Epithelial cell of proximal tubule (primary cell): ENCODE measurements at places on chromosomes 7 and 10. TPM values are rescaled to one million over a fixed set of nuclear protein-coding genes. Genes with fewer than 3 reads are reported as not detected.

- no peak for DNase-seq
Measured at GRCh38 chr7:3214090-3214413, 87.0 kb upstream of the SDK1 start.

DNA sequence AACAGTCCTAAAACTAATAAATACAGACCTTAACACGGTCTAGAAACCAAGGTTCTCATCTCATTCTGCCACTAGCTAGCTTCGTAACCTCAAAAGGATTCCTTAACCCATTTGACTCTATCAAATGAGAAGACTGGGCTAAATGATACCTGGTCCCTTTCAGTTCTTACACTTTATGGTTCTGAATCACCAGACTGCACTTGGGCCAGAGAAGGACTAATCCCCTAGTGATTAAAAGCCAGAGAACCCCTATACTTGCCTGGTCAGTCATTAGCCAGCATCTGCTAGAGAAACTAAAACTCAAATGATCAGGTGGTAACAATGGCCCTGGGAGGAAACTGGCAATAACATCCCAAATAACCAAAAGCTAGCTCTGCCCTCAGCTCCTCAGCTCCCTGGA lies 16.8 kb downstream of the TMEM243 start:
- DNase-seq: no peak

DNA sequence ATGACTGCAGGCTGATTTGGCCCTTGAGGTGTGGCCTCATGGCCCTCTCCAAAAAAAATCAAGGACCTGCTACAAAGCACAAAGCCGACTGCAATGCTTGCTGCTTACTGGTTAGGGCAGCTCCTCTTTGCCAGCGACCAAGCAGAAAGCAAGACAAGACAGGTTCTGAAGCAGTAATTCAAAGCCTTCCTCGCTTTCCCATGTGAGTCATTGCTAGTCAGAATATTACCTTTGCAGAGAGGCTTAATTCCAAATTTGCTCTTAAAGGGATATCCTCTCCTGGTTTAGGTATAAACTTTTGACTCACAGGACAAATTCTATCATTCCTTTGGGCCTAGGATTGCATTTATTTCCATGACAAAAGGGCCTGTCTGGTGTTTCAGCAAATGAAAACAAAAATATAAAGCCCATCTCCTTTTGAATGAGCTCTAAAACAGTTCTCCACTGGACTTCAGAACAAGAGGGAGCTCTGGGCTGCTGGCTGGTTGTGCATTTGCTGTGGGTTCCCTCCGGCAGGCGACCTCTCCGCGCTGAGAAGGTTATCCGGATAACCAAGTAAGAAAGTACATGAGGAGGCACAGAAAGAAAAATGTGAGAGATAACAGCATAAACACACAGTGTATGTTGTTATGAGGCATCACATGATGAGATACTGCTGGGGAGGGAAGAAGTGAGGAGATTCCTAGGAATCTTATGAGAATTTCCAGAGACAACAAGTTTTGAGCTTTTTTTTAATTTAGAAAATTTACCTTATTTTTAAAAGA lies 90.8 kb downstream of the EGFR start:
- no peak for DNase-seq

GRCh38 chr7:91353848-91354247 lies 89.6 kb downstream of the FZD1 start:
- DNase-seq: no peak

- no peak for DNase-seq
Measured at GRCh38 chr7:108203537-108203936, 73.4 kb upstream of the LAMB4 start.

CYP26A1 gene
- total RNA-seq: not detected in 2 replicates

- DNase-seq: no peak
Measured at GRCh38 chr7:40519009-40519408, 384.2 kb downstream of the SUGCT start.

- no peak for DNase-seq
Measured at GRCh38 chr7:43637114-43637806, 54.4 kb downstream of the STK17A start.

- peak; percentile 95 for DNase-seq
Measured at GRCh38 chr7:28037220-28038010, 143.2 kb downstream of the JAZF1 start.

STYXL1 gene
- 78.0 and 83.6 TPM in 2 replicates for total RNA-seq

PBLD gene
- total RNA-seq: 1.3 and 1.7 TPM in 2 replicates

COL26A1 gene
- total RNA-seq: not detected in 2 replicates

GRCh38 chr7:90458104-90458503 lies 11.3 kb upstream of the PTTG1IP2 start:
- DNase-seq: no peak

DNA sequence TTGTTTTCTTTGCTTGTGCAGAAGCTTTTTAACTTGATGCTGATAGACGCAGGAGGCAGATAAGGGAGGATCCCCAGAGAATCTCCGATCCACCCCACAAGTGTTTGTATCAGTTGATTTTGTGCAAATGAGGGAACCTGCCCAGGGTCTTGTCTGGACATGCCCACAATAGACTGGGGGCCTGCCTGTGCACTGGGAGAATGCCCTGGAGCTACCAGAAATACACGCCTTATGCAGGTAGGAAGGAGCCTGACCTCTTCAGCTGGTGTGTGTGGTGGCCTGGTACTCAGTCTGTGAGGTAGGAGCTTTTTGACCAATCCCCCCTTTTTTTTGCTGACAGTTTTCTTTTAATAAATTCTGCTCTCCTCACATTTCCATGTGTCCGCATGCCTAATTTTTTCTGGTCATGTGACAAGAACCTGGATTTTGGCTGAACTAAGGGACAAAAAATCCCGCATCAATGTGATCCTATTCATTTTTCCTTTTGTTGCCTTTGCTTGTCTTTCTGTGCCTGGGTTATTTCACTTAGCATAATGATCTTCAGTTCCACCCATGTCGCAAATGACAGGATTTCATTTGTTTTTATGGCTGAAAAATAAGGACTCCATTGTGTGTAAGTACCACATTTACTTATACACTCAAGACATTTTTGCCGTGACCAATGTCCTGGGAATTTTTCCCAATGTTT lies 430.6 kb upstream of the NRG3 start:
- no peak for DNase-seq

GRCh38 chr10:13740461-13740860 lies 153.7 kb downstream of the PRPF18 start:
- no peak for DNase-seq

DNA sequence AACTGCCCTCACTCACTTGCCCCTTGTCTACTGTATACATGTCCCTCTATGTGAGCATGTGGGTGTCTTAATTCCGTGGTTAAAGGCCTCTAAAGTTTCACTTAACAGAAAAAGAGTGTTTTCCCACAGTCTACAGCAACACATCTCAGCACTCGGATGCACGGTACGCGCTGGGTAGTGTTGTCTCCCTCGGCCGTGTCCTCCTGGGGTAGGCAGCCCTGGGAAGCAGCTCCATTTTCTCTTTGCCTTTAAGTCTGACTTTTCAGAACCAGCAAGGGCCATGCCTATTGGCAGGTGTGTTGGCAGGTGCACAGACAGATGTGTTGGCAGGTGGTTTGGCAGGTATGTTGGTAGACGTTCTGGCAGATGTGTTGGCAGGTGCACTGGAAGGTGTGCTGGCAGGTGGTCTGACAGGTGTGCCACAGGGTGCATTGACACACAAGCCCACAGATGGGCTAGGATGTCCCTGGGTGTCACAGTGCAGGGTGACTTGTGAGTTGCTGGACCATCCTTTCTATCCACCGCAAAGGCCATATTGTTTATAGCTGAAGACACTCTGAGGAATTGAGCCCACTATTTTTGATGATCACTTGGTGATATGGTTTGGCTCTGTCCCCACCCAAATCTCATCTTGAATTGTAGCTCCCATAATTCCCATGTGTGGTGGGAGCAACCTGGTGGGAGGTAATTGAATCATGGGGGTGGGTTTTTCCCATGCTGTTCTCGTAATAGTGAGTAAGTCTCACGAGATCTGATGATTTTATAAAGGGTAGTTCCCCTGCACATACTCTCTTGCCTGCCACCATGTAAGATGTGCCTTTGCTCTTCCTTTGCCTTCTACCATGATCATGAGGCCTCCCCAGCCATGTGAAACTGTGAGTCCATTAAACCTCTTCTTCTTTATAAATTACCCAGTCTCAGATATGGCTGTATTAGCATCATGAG lies 296.9 kb downstream of the TNS3 start:
- no peak for DNase-seq

- DNase-seq: no peak
Measured at GRCh38 chr7:158731761-158732160, 27.2 kb upstream of the NCAPG2 start.

DNA sequence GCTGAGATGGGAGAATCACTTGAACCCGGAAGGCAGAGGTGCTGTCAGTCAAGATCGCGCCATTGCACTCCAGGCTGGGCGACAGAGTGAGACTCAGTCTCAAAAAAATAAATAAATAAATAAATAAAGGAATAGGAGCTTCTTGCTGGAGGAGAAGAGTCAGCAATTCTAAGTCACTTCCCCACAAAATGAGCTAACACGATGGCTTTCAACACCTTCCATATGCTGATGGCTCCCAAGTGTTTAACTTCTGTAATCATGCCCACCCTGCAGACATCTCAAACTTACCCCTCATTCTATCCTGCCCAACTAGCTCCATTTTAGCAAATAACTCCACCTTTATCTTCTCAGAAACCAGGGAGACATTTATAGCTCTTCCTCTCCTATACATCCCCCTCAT lies 21.2 kb downstream of the PSAP start:
- no peak for DNase-seq

NKX2-3 gene
- not detected in 2 replicates for total RNA-seq

DNA sequence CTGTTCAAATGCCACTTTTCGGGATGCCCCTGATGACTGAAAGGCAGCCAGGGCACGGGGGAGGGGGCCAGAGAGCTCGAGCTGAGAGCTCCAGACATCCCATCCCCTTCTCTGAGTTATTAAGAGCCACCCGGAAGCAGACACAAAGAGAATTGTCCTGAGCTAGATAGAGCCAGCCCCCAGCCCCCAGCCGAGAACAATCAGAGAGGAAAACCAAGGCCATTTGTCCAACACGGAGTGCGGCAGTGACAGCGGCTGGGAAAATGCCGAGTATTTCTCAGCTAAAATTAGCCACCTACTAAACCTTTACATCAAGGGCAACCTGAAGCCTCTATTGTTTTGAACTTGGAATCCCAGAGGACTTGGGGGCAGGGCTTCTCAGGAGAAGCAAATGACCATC lies 51.0 kb downstream of the UNC5B start:
- DNase-seq: no peak

GRCh38 chr7:94412762-94413322 lies 18.1 kb downstream of the COL1A2 start:
- DNase-seq: no peak

PPP1R17 gene
- not detected in 2 replicates for total RNA-seq

KLF14 gene
- total RNA-seq: 0.14 TPM in 1 of 2 replicates, not detected in the other

GRCh38 chr7:98771519-98771918 lies 98.3 kb downstream of the TMEM130 start:
- DNase-seq: no peak

FRG2B gene
- not detected in 2 replicates for total RNA-seq

GRCh38 chr7:140926021-140926817 lies 1.5 kb upstream of the BRAF start:
- no peak for DNase-seq

DNA sequence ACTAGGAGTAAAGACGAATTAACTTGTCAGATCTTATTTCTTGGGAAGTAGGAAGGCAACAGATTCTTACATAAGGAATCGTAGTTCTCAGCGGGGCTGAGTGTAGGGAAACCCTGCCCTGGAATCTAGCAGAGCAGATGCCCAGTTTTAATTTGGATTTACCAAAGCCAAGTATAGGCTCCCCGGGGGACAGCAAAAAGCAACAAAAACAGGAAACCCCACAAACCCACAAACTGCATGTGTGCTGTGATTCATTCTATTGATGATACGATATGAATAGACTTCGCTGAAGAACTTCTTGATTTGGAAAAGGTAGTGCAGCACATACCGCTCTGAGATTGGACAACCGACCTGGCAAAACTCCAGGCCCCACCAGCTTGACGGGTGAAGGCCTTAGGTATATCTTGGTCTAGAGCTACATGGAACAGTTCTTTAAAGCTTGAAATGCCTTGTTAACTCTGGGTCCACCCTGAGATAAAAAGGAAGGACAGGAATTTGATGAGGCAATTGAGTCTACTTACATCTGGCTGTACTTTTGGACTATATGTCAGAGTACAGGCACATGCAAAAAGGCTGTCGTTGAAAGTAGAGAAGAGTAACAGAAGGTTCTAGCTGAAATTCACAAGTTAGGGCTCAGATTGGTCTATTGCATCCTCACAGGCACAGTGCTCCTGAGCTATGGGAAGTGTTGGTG lies 49.1 kb downstream of the STRA8 start:
- no peak for DNase-seq

DNA sequence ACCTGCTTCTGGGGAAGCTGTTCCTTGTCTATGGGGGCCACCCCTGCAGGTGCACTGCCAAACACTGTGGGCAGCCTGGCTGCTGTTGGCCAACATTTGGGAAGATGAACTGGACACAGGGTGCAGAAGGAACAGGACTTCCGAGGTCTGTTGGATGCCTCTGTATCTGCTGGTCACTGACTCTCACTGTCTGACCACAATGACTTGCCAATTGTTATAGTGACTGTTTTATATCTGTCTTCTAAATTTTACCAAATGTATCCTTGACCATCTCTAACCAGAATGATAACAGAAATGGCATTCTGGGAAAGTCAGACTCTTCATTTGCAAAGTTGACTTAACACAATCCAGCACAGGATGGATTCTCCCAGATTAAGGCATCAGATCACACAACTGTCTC lies 214.0 kb upstream of the PRSS58 start:
- no peak for DNase-seq

DNA sequence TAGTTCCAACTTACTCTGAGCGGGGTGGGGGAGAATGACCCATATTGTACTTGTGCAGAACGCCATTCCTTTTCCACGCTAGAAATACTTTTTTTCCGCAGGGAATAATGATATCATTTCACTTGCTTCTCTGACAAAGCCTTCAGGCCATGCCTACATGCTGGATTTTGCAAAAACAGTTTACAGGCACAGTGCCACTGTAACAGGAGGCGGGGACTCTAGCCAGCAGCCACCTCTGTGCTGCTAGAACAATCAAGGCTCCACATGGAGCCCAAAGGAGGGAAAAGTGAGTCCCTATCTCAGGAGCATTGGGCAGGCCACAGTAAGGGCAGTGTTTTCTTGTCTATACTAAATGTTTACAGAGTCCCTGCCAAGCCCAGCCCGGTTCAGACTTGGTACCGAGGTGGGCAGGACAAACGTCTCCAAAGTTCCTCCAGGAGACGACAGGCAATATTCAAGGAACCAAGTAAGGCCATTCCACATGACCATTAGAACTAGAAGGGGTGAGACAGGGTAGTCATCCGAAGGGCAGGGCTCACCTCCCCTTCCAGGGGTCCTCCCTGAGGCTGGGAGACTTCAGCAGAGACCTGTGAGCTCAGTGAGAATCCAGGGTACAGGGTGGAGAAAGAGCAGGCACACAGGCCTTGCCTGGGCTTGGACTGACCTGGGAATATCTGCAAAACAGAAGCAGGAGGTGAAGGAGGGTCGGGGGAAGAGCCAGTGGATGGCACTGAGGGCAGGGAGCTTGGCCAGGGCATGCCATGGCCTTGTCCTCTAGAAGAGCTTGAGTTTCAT lies 90.9 kb upstream of the NPS start:
- DNase-seq: no peak

CCL24 gene
- total RNA-seq: not detected in 2 replicates

DNA sequence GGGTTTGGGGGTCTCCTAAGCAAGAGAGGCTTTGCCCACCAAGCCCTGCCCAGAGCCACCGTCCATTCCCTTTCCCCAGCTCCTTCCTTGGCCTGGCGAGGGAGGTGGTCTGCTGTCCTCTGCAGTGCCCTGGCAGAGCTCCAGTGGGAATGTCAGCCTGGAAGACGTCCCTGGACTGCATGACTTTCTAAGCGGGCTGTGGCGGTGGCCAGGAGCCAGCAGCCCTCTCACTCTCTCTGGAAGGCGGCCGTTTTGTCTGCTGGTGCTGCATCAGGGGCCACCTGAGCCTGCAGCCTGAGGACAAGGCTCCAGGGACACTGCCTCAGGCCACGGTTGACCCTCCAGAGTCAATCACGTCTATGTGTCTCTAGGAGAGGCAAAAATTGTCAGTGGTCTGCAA lies 271.0 kb downstream of the SKAP2 start:
- DNase-seq: no peak
